D341Med (cell line): ENCODE measurements at places on chromosomes 3 and 15.
A peak's percentile ranks its signal among the peaks of the same experiment; 100 is the strongest.

DNA sequence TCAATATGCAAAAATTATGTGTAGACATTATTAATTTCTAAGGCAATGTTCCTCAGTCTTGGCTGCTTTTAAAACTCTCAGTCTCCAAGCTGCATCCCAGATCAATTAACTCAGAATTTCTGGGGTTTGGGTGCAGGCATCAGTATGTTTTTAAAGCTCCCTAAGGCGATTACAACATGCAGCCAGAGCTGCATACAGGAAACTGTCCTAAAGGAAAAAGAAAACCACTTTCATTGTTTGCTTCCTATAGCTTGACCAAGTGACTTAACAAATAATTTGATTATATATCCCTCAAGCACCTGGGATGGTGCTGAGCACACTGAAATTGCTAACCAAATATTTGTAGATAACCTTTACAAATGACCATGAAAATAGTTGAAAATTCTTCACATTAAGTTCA, 194.7 kb downstream of the DTWD1 start:
- DNase-seq: no peak

- no peak for DNase-seq
Observed at GRCh38 chr3:52570076-52570475, 33.7 kb downstream of the UQCC5 start.

DNA sequence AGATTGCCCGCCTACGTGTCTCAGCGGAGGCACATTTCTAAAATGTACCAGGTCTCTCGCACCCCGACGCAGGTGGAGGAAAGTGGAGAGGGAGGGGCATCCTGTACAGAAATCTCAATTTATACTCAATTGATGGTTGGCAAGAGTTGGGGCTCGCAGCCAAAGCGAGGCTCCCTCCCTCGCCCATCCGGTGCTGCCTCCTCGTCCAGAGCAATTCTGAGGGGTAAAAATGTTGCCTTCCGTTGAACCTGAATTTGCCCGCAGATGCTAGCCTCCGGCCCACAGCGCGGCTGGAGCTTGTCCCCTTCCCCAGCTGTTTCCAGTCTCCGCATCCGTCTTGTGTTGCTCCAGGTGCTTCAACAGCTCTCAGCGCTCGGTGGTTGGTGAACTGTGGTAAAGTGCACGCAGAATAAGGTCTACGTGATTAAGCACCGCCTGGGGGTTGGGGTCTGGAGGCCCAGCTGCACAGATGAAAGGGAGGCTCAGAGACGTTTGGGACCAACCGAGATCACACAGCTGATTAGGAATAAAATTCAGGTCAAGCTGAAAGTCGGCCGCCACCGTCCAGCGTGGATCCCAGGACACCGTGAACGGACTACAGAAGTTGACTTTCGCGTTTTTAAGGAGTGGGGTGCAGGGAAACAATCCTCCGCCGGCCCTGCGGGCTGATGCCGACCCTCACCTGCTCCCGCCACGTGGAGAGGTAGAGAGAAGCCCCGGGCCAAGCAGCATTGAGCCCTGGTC, 846 bp upstream of the POLG start:
- peak; percentile 54 for DNase-seq

- DNase-seq: no peak
Observed at GRCh38 chr3:27730774-27731659, 8.9 kb upstream of the EOMES start.

- DNase-seq: no peak
Observed at GRCh38 chr3:122969585-122970469, 57.7 kb downstream of the SEMA5B start.

DNA sequence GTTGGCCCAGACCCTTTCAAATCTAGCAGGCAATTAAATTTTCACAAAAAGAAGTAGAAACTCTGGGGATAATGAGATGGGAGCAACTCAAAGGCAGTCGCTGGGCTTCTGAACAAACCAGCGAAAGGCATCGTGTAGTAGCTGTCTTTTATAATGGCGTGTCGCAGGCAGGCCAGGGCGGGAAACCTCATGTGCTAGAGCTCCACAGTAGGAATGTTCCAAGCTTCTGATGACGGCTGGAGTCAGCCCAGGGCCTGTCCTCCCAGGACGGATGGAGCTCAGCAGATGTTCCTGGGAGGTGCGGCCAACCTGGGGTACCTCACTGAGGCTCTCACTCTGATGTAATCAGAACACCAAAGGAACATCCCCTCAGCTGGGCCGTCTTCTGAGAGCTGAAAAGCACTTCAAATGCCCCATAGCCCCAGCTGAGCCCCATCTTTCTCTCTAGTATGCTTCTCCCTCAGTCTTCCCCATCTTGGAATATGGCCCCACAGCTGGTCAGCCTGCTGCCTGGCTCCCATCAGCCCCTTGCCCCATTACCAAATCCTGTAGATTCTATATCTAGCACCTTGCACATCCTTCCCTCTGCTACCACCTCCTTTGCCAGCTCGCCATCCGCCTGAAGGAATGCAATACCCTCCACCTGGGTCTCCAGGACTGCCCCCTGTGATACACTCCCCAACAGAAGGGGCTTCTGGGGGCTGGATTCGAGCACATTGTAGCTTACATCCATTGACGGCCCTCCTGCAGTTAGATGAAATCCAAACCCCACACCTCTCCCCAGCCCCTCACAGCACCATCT, 54.9 kb upstream of the ATP2B2 start:
- no peak for DNase-seq

DNA sequence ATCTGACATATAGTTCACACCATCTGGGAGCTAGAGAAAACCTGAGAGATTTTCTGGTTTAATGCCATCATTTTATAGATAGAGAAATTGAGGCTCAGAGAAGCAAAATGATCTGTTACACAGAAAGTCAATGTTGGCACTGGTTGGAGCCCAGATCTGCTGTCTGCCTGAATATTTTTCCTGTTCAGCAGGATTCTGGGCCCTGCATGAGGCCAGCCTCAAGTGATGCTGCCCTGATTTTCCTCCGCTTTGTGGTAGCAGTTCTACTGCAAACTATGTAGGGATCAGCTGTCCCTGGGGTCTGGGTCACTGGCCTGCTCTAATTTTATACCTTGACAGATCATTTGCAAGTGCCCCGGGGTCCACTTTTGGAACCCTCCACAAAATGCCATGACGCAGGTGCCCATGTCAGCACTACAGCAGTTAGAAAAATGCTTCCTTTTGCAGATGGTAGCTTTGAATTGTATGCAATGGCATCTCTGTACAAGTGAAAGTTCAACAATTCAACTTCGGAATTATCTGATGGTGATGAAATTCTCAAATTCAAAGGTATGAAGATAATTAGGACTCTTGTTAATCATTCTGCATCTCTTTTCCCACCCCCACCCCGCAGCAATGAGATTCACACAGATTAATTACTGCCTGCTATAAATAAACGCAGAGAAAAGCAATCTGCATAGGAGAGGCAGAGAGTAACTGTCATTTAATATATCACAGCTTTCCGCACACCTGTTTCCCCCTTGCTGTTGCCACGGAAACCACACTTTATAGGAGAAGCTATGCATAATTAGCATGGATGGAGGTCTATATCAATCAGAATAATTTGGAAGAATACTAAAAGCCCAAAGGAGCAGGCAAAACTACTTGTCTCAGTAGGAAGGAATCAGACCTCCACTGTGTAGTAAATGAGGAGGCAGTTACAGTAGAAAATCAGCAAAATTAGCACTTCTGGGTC, 222.6 kb downstream of the PDCD6IP start:
- no peak for DNase-seq

GRCh38 chr3:59072681-59073080, 22.9 kb upstream of the CFAP20DC start:
- no peak for DNase-seq

DNA sequence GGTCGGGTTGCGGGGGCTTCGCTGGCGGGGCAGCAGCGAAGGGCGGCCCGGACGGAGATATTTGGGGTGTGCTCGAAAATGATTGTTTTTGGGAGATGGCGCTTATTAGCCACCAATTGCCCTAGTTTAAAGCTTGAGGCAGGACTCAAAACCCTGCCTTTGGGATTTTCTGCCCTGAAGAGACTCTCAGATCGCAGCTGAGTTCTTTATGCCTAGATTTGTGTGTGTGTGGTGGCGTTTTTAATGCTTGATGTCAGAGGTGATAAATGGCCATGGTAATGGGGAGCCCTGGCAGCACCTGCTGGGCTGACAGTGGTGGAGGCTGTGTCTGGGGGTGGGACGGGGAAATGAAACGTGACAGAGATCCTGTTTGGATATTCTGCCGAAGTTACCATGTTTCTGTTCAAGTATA, 604 bp downstream of the KCTD6 start:
- no peak for DNase-seq

GRCh38 chr3:153192327-153192726, 30.3 kb downstream of the RAP2B start:
- no peak for DNase-seq

GRCh38 chr3:38039899-38040261, 872 bp downstream of the DLEC1 start:
- no peak for DNase-seq

GRCh38 chr3:63429905-63430304, 151.8 kb downstream of the SYNPR start:
- DNase-seq: no peak

DNA sequence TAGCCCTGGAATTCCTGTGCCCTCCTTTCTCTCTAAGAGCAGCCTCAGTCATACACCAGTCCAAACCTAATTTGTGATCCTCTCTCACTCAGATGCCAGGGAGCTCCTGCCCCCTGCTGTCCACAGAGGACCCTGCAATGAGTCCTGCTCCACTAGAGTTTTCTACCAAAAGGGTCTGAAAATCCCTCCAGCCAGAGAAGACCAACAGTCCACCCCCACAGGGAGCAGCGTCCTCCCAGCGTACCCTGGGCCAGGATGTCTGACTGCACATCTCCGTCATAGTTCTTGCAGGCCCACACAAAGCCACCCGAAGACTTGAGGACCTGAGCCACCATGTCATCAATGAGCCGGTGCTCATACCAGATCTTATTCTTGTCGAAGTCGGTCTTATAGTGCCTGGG, 15.4 kb downstream of the IDH2 start:
- DNase-seq: peak; percentile 68

DNA sequence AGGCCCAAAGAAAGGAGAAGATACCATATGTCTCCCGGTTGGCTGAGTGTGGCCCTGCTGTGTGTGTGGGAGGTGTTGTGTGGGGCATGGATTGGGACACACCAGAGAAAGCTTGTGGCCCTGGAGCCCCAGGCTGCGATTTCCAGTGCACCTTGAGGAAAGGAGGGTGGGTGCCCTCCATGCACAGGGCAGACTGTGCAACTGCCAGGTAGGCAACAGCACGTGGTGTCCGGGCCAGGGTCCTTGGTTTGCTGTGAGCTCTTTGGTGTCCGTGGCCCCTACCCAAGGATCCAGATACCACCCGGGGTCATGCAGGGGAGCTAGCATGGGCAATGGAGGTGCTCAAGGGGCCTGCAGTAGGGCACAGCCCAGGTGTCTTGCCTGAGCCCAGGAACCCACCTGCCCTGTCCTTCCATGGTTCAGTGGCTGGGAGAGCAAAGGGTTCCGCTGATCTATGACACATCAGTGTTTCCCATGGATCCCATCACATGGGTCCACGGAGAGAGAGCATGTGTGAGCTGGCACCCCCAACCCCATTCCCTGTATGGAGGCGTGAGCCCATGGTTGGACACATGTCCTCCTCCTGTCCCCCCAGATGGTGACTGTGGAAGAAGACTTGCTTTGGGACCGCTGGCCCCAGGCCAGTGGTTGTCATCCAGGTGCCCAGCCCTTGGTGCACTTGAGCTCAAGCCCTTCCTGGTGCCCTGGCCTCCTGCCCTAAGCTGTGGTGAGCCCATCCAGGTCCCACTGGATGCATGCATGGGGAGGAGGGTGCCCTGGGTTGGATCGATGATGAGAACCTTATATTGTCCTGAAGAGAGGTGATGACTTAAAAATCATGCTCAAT, 223.4 kb downstream of the SNRPN start:
- peak; percentile 15 for DNase-seq

- no peak for DNase-seq
Observed at GRCh38 chr3:177563243-177563780, 366.0 kb upstream of the TBL1XR1 start.

- DNase-seq: no peak
Observed at GRCh38 chr15:85302271-85302670, 78.1 kb upstream of the AKAP13 start.

- DNase-seq: no peak
Observed at GRCh38 chr3:123880998-123881561, 3.1 kb downstream of the MYLK start.

- DNase-seq: no peak
Observed at GRCh38 chr15:96293441-96293840, 37.1 kb upstream of the NR2F2 start.

GRCh38 chr3:16912400-16913263, 27.9 kb downstream of the PLCL2 start:
- no peak for DNase-seq

GRCh38 chr3:23105048-23105447, 98.1 kb upstream of the UBE2E2 start:
- DNase-seq: no peak

DNA sequence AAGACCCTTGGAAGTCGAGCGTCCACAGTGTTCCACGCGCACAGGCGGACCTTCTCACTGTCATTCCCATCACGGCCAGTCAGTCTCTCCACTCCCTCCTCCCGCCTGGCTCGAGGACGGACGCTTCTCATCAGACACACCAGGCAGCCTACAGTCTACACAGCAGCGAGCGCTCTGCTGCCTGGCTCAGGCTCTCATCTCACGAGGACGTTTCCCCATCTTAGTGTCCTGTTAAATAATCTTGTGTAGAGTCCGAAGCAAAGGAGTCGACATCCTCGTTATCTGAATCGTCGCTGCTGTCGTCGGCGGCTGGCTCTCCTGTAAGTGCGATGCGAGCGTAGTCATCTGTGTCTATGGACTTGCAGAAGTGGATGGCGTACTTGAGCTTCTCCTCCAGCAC, 12.4 kb upstream of the OCA2 start:
- DNase-seq: no peak

DNA sequence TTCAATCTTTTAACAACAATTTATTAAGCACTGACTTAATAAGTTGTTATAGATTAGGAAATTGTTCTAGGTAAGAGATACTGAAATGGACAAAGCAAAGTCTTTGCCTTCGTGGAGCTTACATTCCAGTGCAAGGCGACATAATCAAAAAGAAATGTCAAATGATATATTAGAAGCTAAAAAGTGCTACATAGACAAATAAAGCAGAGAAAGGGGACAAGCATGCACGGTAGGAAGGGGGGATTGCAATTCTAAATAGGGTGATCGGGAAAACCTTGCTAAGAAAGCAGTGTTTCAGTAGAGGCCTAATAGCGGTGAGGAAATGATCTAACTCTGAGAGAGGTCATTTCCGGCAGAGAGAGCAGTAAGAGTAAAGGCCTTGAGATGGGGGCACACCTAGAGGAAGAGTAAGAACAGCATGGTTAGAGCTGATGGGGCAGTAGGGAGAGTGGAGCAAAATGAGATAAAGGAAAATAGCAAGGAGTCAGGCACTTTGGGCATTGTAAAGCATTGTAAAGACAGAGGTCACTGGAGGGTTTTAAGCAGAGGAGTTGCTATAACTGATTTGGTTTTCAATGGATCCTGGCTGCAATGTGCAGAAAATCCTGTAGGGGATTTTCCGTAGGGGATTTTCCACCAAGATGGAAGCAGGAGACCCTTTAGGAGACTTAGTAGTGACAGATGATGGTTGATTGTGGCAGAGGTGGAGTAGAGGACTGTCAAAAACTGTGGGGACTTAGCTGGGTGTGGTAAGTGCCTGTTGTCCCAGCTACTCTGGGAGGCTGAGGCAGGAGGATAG, 71.7 kb upstream of the CFAP20DC start:
- no peak for DNase-seq
